ENCODE measurements at places on chromosomes 5 and 9. TPM values are rescaled to one million over a fixed set of nuclear protein-coding genes. Genes with fewer than 3 reads are reported as not detected.

- DNase-seq: no peak
- H3K4me1 ChIP-seq: no peaks in the 10 kb centered on the region
- H3K36me3 ChIP-seq: no peaks in the 10 kb centered on the region
- no peak overlapping the region for H3K27ac ChIP-seq
These were observed 996.2 kb downstream of the CDH12 start for GRCh38 chr5:21856987-21857386.

- H3K27me3 ChIP-seq: no peaks in the 10 kb centered on the region
- H3K4me1 ChIP-seq: peaks cover 7% of the 10 kb centered on the region
- DNase-seq: peak; percentile 93
- H3K36me3 ChIP-seq: no peaks in the 10 kb centered on the region
These were observed 32.5 kb downstream of the SH3TC2 start for GRCh38 chr5:149030392-149030791.

DELE1 gene
- total RNA-seq: 28.0 TPM

DNA sequence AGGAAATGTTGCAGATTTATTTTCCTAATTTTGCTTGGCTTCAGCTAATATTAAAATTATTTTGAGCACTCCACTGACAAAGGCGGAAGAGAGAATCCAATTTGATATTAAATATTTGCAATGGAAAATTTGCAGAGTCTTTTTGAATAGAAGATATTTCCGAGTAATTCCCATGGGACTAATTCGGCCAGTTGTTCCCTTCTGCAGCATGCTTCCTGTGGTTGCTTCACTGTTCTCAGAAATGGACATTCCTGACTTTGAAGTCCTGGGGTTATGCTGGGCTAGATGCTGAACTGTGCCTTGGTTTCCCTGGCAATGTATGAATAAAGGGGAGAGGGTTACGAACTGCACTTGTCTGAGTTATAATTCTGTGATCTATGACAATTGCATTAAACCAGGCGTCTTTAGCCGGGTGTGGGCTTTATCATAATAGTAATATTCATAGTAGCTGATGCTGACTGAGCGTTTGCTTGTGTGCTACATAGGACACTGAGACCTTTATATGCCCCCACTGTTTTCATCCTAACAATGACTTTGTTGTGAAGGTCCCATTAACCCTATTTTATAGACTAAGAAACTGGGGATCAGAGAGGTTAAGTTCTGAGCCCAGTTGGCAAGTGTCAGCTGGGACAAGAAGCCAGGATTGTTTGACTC is 114.5 kb upstream of the SPRY4 start:
- no peak overlapping the region for H3K4me3 ChIP-seq
- H3K4me1 ChIP-seq: peaks cover under 1% of the 10 kb centered on the region
- H3K27me3 ChIP-seq: no peaks in the 10 kb centered on the region
- DNase-seq: no peak

VCAN gene
- 158 TPM for total RNA-seq

- H3K27me3 ChIP-seq: peaks cover 18% of the 10 kb centered on the region
- DNase-seq: no peak
- H3K4me3 ChIP-seq: no peak overlapping the region
- no peaks in the 10 kb centered on the region for H3K36me3 ChIP-seq
These were observed 53.7 kb upstream of the ZBTB43 start for GRCh38 chr9:126750941-126751725.

GRCh38 chr9:4838189-4838546 is 45.4 kb downstream of the RCL1 start:
- H3K4me1 ChIP-seq: peaks cover 23% of the 10 kb centered on the region
- peaks cover 2% of the 10 kb centered on the region for H3K36me3 ChIP-seq
- H3K27me3 ChIP-seq: no peaks in the 10 kb centered on the region
- DNase-seq: no peak

ELP1 gene
- 39.7 TPM for total RNA-seq

- DNase-seq: no peak
- H3K4me1 ChIP-seq: no peaks in the 10 kb centered on the region
- H3K36me3 ChIP-seq: no peaks in the 10 kb centered on the region
- no peak overlapping the region for H3K27ac ChIP-seq
These were observed 32.0 kb downstream of the ENHO start for GRCh38 chr9:34490760-34491159.

DNA sequence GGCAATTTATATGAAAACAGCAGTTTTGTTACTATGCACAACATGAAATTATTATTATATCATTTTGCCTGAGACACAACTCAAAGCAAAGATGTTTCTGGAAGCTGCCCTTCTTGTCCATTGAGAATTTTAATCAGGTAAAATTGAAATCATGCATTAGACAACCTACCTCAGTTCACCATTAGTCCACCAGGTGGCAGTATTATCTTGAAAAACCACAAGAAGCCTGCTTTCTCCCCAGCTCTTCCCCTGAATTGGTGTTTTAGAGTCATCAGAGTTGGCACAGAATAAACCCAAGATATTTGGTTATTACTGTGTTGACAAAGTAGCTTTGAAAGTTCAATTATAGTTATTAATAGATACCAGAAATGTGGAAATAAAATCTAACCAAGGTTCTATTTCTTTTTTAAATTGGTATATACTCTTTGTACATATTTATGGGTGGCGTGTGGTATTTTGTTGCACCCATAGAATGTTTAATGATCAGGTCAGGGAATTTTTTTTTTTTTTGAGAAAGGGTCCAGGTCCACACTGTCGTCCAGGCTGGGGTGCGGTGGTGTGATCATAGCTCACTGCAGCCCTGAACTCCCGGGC is 25.7 kb downstream of the UTP15 start:
- peak; percentile 90 for DNase-seq
- no peak overlapping the region for H3K4me3 ChIP-seq
- H3K4me1 ChIP-seq: no peaks in the 10 kb centered on the region

DNA sequence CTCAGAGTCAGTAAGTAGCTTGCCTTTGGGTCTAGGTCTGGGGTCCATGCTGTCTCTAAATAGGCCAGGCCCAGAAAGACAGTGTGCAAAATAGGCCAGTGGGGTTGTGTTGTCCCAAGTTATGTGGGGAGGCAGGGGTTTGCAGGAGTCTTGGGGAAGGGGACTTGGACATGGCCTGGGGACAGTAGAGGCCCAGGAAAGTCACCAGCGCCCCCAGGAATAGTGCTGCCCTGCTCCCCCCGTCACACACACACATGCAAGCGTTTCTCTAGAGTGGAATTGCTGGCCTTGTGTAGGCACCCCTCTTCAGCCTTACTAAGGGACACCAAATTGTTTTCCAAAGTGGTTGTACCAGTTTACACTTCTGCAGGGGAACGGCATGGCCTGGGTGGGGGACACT is 227.5 kb downstream of the PBX3 start:
- DNase-seq: no peak
- peaks cover 4% of the 10 kb centered on the region for H3K27me3 ChIP-seq
- no peaks in the 10 kb centered on the region for H3K36me3 ChIP-seq
- no peaks in the 10 kb centered on the region for H3K4me1 ChIP-seq
- no peak overlapping the region for H3K4me3 ChIP-seq
- no peak overlapping the region for H3K27ac ChIP-seq
